ENCODE measurements at places on chromosomes 12 and 14.

DNA sequence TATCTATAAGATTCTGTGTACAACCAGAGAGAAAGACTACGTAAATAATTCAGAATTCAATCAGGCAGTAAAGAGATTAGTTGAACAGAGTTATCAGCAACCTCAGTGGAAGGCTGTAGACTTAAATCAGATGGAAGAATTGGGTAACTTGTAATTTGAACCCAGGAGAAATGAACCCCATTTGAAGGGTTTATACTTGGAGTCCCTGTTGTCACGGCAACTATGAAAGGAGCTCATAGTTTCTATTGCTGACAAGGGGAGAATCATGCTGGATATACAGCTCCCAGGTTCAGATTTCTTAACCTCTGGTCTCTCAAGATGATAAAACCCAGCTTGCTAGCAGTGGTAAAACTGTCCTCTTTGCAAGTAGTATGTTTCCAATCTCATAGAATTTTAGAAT lies 54.4 kb upstream of the BMP4 start:
- DNase-seq = no peak

- DNase-seq = no peak
Observed at GRCh38 chr12:116687888-116688287, 50.0 kb downstream of the SPRING1 start.

GRCh38 chr12:15693228-15693911 lies 95.8 kb downstream of the EPS8 start:
- no peak for DNase-seq

DNA sequence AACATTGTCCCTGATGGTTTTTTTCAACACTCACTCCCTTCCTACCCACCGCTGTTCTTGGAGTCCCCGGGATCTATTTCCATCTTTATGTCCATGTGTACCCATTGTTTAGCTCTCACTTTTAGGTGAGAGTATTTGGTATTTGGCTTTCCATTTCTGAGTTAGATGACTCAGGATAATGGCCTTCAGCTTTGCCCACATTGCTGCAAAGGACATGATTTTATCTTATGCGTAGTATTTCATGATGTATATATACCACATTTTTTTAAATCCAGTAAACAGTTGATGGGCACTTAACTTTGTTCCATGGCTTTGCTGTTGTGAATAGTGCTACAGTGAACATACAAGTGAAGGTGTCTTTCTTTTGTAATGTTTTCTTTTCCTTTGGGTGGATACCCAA lies 123.5 kb upstream of the KITLG start:
- DNase-seq = no peak

Data from NCI-H446 (cell line).